Skin of body (tissue), 3 donors: ENCODE measurements at places on chromosomes 11 and 22. TPM values are rescaled to one million over a fixed set of nuclear protein-coding genes. Genes with fewer than 3 reads are reported as not detected.

OR52A1 gene
- not detected for total RNA-seq

BCO2 gene
- 4.9 TPM for total RNA-seq

CLDN5 gene
- 47.5 TPM for total RNA-seq

NEFH gene
- total RNA-seq, result 1.3 TPM

OR52I1 gene
- not detected for total RNA-seq

PRR33 gene
- 0.20 TPM for total RNA-seq

POLR2L gene
- total RNA-seq, result 64.4 TPM

OMP gene
- not detected for total RNA-seq

C11orf71 gene
- 4.5 TPM for total RNA-seq

NPTXR gene
- total RNA-seq, result 2.5 TPM

CRYAB gene
- total RNA-seq, result 43.2 TPM

MUC5AC gene
- total RNA-seq, result 0.39 TPM

OR5AN1 gene
- total RNA-seq, result under 0.01 TPM

YPEL4 gene
- 1.1 TPM for total RNA-seq

LDLRAD3 gene
- total RNA-seq, result 9.4 TPM

TMEM191B gene
- 0.59 TPM for total RNA-seq

E2F8 gene
- 2.7 TPM for total RNA-seq

CASP5 gene
- 0.39 TPM for total RNA-seq

MS4A6E gene
- not detected for total RNA-seq

C11orf86 gene
- total RNA-seq, result not detected

FGF4 gene
- total RNA-seq, result not detected

C22orf31 gene
- total RNA-seq, result 0.20 TPM

UNC93B1 gene
- 7.0 TPM for total RNA-seq

CBLIF gene
- total RNA-seq, result not detected

VPREB1 gene
- not detected for total RNA-seq
